ENCODE measurements at places on chromosomes 16 and 17.

- DNase-seq, result no peak
Observed at GRCh38 chr16:76946879-76947278, 244.1 kb upstream of the MON1B start.

GRCh38 chr16:76634847-76635697 is 357.9 kb downstream of the CNTNAP4 start:
- no peak for DNase-seq

- DNase-seq, result no peak
Observed at GRCh38 chr17:3049705-3050295, 13.6 kb downstream of the OR1D5 start.

GRCh38 chr16:2835638-2836493 is 5.8 kb downstream of the ZG16B start:
- DNase-seq, result no peak

DNA sequence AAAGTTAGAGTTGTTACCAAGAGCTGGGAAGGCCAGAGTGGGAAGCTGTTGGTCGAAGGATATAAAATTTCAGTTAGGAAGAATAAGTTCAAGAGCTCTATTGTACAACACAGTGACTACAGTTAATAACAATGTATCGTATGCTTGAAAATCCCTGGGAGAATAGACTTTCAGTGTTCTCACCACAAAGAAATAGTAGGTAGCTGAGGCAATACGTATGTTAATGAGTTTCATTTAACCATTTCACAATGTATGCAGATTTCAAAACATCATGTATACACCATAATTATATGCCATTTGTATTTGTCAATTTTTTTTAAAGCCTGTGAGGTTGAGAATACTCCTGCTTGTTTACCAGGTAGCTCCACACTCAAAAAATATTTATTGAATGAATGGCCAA is 41.5 kb upstream of the MYOCD start:
- no peak for DNase-seq

DNA sequence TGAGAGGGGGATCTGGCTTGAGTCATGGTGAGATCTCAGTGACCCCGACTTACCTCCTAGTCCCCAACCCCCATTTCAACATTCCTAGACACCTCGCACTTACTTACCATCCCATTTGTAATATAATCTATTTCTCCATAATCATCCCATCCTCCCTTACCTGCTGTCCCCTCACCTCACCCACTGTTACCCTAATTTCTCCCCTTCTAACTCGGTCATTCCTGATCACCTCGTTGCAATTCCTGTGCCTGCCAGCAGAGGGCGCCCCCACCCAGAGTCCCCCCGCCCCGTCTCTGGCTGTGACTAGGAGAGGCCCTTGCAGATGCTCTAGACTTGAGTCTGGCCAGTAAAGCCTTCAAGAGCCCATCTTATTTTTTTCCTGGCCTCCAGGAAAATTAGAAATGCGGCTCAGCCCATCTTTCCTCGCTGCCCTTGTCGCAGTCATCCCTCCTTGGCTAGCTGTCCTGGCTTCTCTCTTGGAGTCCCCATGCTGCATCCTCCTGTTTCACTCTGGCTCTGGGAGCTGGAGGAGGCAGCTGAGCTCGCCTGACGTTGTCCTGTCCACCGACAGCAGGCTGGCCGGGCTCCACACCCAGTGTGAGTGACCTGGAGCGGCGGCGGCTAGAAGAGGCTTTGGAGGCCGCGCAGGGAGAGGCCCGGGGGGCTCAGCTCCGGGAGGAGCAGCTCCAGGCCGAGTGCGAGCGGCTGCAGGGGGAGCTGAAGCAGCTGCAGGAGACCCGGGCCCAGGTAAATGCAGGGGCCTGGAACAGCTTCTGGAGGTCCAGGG is 5.0 kb downstream of the TBKBP1 start:
- DNase-seq, result peak; percentile 60

- DNase-seq, result no peak
Observed at GRCh38 chr17:18626152-18626870, 17.9 kb downstream of the TBC1D28 start.

DNA sequence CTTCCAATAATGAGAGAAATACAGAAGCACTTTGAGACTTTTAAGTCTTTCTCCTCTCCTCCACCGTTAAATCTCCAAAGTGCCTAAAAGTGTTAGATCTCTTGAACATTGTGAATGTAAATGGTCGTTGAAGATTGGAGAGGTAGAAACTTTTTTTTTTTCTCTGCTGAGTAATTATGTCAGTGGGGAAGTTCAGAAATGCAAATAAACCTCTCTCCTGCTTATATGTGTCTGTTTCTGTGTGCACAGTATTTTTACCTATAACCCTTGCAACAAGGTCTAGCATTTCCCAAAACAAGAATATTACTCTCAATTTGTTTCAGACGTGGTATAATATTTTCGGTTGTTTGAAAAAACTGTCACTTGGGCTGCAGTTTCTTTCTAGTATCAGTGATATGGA is 833.6 kb upstream of the CDH8 start:
- DNase-seq, result no peak

- DNase-seq, result no peak
Observed at GRCh38 chr17:10197721-10198508, 491 bp downstream of the GAS7 start.

DNA sequence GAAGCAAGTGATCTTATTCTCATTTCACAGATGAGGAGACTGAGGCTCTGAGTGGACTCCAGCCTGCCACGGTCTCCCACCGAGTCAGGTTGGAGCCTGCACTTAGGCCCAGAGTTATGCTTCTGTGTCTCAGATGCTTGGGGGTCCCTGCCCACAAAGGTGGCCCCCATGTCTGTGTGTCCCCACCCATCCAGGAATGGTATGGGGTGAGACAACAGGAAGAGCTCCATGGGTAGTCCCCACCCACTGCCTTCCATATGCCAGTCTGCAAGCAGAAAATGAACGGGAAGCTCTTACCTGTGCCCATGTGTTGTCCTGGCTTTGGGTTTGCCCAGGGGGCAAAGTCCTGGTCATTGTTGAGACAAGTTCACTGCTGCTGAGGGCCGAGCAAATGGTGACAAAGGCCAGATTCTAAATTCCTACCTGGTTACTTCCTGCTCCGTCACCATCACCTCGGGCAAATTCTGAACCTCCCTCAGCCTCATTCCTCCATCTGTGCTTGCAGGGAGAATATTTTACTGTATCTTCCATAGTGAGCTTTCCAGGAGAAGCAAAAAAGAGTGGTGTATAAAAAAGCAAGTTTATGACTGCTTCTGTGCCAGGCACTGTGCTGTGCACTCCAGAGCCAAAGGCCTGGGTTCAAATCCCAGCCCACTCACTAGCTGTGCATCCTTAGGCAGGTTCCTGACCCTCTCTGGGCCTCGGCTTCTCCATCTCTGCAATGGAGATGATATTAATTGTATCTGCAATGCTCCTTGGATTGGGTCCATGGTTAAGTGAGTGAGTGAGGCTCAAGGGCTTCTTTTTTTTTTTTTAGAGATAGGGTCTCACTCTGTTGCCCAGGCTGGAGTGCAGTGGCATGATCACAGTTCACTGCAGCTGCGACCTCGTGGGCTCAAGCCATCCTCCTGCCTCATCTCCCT is 9.3 kb downstream of the IL4R start:
- no peak for DNase-seq

- DNase-seq, result no peak
Observed at GRCh38 chr17:2611627-2612026, 18.2 kb downstream of the PAFAH1B1 start.

- DNase-seq, result no peak
Observed at GRCh38 chr17:62760059-62760944, 47.8 kb downstream of the MARCHF10 start.

GRCh38 chr17:32323811-32324491 is 18.0 kb downstream of the C17orf75 start:
- DNase-seq, result no peak

DNA sequence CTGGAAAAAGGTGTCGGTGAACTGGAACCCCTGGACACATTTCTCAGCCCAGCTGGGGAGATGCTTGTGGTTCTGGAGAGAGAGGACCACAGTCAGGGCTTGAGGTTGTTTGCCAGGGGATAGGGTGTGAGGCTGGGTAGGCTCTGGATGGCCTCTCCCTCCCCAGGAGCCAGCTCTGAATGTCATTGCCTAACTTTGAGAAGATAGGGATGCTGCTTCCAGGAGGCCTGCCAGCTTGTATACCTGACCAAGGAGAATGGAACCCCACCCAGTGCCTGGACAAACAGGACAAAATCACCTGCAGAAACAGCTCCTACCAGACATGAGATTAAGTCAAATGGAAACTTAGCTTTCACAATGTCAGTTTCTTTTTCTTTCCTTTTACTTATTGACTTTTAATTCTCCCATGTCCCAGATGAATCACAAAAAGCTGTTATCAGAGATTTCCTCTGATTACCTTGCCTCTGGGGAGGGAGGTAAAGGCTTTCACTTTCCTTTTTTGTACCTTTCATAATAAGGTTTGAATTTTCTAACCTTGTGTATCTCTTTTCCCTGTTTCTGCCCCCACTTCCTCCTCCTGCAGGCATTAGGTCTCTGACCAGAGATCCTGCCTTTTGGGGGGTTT is 29.8 kb upstream of the PLLP start:
- DNase-seq, result no peak

- no peak for DNase-seq
Observed at GRCh38 chr17:74857191-74857590, 2.5 kb downstream of the GRIN2C start.

- peak; percentile 82 for DNase-seq
Observed at GRCh38 chr17:49191917-49192741, 18.2 kb downstream of the GNGT2 start.

GRCh38 chr17:29643817-29644160 is 21.1 kb upstream of the CORO6 start:
- DNase-seq, result no peak

DNA sequence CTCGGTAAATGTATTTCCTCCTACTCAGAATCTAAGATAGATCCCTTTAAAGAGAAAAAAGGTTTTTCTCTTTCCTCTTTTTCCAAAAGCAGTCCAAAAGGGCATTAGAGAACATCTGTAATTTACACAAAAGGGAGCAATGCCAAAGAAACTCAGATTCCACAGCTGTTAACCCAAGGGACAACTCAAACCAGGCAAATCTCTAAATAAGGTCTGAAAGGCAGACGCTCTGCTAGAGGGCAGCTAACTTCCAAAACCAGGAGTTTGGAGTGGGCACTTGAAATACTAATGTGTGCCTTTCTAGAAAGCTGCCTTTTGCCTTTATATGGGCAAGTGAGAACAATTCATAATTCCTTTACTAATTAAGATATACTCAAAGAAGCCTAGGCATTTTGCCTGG is 435.7 kb downstream of the ZFHX3 start:
- DNase-seq, result no peak

DNA sequence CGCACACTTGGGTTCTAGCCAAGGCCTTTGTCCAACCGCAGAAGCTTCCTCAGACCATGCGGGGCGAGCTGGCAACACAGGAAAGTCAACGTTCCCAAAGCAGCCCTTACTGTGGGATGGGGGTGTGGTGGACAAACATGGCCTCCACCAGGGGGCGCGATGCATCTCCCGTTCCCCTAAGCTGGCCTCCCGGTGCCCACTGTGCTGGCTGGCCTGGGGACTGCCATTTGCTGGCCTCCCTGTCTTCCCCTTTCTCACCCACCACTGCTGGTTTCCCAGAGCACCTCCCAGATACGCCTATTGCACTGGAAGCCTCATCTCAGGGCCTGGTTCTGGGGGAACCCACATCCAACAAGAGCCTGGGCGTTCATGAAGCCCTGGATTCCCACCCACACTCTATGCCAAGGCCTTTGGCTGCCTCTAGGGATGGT is 145.3 kb downstream of the IRF8 start:
- no peak for DNase-seq

GRCh38 chr17:19386051-19386929 is 700 bp downstream of the MFAP4 start:
- DNase-seq, result no peak

DNA sequence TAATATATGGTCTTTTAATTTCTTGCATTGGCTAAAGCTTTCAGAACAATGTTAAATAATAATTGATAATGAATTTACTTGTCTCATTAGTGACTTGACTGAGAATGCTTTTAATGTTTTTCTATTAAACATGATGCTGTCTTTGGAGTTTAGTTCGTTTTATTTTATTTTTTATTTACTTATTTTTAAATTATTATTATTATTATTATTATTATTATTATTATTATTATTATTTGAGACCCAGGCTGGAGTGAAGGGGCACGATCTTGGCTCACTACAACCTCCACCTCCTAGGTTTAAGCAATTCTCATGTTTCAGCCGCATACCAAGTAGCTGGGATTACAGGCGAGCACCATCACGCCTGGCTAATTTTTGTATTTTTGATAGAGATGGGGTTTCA is 4.4 kb downstream of the OR3A3 start:
- no peak for DNase-seq

- no peak for DNase-seq
Observed at GRCh38 chr16:56332464-56333079, 92.8 kb downstream of the AMFR start.

- DNase-seq, result no peak
Observed at GRCh38 chr17:81723651-81724209, 11.6 kb downstream of the SLC25A10 start.

- no peak for DNase-seq
Observed at GRCh38 chr16:79845033-79845733, 244.6 kb upstream of the MAF start.

GRCh38 chr17:45305530-45306087 is 11.2 kb downstream of the MAP3K14 start:
- no peak for DNase-seq

DNA sequence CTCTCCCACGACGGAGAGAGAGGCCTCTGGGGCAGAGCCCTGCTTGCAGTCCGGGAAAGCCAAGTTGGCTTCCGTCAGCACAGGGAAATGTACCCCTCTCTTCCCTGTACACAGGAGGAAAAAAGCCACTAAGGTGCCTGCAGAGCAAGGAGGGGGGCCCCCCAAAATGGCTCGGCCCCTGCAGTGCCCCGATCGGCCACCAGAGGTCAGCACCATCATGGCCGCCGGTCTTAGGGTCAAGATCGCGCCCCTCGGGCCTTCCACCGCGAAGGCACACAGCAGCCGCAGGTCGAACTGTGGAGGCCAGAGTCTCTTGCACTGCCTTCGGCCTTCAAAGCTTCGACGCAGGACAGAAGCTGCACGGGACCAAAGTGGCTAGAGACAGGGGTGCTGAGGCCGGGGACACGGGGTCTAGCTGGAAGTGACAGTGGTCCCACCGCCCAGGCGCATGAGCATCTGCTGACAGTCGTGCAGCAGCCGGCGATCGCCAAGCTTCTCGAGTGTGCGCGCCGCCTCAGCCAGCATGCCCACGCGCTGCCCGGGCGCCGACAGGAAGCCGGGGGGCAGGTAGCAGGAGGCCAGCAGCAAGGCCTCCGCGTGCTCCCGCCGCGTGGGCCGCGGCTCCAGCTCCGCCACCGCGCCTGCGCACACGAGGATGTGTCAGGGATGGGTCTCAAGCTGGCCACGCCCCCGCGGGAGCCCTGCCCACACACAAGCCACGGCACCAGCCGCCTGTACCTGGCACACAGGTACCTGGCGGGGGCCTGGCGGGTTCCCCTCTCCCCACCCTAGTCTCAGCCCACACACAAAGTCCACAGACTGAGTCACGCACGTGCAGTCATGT is 24.4 kb downstream of the SREBF1 start:
- DNase-seq, result peak; percentile 47

GRCh38 chr16:84144209-84144858 is 643 bp downstream of the HSDL1 start:
- peak; percentile 25 for DNase-seq

GRCh38 chr16:73274140-73274539 is 226.2 kb upstream of the ZFHX3 start:
- DNase-seq, result no peak

Measured in effector memory CD4-positive, alpha-beta T cell (primary cell).